ENCODE measurements at places on chromosomes 2 and 18. TPM values are rescaled to one million over a fixed set of nuclear protein-coding genes. Genes with fewer than 3 reads are reported as not detected.
A peak's percentile ranks its signal among the peaks of the same experiment; 100 is the strongest.

DNA sequence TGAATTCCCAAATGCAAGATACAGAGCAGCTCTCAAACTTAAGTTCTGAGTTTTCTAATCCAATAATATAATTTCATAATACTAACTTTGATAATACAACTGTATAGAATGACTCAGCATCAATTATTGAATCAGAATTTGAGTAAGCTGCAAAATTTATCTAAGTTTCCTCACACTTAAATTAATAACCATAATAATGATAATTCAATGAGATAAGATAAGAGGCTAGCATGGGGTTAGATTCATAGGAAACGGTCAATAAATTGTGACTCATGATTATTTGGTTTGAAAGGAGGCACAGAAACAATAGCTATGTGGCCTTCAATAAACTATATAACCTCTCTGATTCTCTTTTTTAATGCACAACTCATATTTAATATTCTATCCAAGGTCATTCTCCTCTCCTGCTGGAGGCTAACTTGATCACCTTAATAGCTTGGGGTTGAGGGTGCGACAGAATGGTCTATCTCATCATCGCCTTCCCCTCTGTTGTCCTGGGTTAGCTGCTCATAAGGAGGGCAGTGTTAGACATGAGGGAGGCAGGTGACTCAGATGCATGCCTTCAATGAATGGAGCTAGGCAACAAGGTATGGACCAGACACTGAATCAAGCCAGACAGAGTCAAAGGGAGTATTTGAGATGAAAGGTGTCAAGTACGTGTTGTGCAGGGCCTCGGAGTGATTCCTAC is 36.2 kb upstream of the BMP10 start:
- no peak for DNase-seq

GRCh38 chr2:70771446-70771845 is 3.4 kb upstream of the ADD2 start:
- no peak for DNase-seq

DNA sequence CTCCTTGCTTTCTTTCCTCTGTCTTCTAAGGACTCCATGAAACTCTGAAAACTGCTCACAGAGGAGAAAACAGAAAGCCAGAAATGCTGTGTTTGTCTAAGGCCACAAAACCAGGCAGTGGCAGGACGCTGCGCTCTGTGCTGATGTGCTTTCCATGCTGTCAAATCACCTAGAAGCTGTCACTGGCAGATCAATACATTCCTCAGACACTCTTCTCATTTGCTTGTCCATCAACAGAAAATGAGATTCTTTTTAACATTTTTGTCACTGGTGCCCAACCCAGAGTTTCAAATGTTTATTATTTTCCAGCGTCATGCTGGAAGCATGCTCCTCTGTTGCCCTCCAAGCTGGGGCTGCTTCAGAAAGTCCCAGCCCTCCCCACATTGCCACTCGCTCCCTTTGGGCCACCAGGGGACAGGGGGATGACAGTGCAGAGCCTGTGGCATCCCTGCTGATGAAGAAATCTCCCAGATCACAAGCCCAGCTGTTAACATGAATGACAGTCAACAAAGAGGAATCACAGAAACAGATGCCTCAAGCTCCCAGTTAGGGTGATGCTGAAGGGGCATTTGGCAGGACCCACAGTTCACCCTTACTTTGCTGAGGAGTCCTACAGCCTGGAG is 117.5 kb upstream of the MEIS1 start:
- no peak for DNase-seq

DNA sequence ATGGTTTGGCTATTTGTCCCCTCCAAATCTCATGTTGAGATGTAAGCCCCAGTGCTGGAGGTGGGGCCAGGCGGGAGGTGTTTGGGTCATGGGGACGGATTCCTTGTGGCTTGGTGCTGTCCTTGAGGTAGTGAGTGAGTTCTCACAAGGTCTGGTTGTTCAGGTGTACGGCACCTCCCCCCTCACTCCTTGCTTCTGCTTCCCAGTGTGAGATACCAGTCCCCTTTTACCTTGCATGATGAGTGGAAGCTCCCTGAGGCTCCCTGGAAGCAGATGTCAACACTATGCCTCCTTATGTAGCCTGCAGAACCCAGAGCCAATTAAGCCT is 232.6 kb downstream of the LDLRAD4 start:
- DNase-seq = no peak

DNA sequence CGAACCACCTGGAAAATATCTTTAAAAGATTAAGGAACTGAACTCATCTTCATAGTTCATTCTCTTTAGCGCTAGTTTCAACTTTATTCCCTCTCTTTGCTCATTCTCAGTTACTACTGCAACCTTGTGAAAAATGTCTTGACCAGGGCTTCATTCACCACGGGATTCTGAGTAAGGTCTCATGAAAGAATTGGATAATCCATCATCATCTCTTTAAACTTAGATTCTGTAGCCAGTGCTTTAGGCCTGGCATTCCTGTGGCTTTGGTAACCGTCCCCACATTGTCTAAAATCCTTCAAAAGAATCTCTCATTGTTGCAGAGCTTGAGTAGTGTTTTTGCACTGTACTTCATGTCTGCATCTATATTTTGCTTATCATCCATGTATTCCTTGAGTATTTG is 229.5 kb downstream of the ETAA1 start:
- DNase-seq = no peak

DNA sequence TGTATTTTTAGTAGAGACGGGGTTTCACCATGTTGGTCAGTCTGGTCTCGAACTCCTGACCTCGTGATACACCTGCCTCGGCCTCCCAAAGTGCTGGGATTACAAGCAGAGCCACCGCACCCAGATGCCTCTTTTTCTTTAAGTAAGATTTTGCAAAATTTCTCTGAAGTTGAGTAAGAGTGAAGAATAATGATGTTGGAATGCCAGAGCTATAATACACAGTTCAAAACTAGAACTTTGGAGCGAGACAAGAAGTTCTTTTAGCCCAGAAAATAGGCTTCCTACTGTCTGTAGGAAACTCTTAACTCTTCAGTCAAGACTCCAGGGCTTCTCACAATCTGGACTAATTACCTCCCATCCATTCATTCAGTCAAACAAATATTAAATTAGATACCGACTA is 51.4 kb downstream of the MARCHF4 start:
- DNase-seq = no peak

DNA sequence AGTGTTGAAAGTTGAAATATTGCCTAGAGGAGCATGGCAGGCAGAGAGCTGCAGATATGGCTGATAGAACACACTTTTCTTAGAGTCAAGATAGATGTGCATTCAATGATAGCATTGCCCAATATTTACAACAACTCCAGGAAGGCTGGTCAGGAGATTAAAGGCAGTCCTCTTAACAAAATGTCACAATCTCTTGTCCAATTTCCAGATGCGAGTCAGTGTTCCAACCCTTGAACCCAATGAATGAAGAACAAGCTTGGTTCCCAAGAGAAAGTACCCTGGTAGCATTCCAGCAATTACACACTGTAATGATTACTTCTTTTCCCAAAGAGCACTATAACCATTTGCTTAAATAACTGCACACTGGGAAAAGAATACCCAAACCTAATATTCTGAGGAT is 839.4 kb upstream of the VRK2 start:
- DNase-seq = no peak

GRCh38 chr2:181178130-181178529 is 197.7 kb downstream of the UBE2E3 start:
- DNase-seq = no peak

GRCh38 chr2:9808334-9809063 is 34.8 kb upstream of the TAF1B start:
- DNase-seq = peak; percentile 10

DNA sequence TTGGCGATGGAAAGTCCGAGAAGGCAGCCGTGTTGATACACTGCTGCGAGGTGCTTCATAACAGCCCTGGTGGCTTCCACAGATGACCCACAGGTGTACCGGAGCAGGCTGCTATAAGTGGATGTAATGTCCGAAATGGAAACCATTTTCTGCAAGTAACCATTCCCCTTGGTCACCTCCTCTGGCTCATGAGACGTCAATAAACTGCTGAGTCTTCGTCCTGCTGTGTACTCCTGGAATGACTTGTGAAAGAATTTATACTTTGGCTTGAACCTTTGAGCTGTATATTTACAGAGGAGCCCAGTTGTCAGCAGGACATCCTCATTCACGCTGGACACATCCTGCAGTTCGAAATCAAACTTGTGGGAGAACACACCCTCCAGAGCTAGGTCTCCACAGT is 14.4 kb downstream of the NLRC4 start:
- DNase-seq = no peak

- peak; percentile 11 for DNase-seq
Observed at GRCh38 chr2:95271381-95271971, 2.8 kb upstream of the PROM2 start.

DNA sequence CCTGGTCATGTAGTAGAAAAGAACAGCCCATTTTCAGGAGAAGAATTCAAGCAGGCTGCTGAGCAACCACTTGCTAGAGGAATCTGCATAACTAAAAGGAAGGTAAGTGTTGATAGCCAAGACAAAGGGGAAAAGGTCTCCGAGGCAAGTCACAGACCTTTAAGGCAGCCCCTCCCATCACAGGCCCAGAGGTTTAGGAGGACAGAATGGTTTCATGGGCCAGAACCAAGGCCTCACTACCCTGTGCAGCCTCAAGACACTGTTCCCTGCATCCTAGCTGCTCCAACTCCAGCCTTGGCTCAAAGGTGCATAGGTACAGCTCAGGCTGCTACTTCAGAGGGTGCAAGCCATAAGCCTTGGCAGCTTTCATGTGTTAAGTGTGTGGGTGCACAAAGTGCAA is 238.6 kb upstream of the CYP26B1 start:
- no peak for DNase-seq

DNA sequence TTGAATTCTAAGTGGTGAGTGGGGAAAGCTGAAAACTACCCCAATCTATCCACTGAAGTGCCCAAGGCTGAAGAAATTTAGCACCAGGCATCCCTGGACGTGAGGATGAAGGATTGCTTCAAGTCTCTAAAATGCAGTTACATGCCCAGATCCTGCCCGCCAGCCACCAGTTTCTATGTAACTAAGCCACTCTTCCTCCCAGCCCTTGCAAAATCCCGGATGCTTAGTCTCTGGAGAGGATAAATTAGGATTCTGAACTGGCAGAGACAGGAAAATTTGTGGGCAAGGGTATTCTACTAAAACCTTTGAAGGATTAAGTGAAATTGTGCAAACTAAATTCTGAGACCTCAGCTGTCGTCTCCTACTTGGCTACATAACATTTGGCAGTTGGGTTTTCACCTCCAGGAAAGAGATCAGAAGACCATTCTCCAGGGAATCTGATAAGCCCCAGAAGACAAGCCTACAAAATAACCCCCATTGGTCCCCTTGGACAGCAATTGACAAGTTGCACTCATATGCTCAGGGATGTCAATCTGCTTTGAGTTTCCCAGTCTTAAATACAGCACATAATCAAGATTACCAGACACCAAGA is 93.9 kb upstream of the CD226 start:
- no peak for DNase-seq

- DNase-seq = no peak
Observed at GRCh38 chr2:158529379-158530259, 72.9 kb downstream of the PKP4 start.

DNA sequence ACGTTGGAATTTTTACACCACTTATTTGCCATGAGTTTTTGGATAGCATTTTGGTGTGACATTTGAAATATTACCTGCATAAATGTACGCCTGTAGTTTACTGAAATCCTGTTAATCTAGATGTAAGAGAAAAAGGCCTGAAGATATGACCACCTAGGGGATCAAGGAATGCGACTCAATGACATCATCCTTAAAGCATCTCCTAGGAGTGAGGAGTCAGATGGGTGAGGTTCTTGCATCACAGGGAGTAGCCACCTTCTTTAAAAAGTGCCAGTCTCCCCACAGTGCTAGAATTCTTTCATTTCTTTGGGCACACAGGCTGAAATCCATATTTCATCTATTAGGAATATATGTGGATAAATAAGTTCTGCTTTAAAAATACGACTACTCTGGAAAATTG is 34.5 kb downstream of the ADCYAP1 start:
- no peak for DNase-seq

DNA sequence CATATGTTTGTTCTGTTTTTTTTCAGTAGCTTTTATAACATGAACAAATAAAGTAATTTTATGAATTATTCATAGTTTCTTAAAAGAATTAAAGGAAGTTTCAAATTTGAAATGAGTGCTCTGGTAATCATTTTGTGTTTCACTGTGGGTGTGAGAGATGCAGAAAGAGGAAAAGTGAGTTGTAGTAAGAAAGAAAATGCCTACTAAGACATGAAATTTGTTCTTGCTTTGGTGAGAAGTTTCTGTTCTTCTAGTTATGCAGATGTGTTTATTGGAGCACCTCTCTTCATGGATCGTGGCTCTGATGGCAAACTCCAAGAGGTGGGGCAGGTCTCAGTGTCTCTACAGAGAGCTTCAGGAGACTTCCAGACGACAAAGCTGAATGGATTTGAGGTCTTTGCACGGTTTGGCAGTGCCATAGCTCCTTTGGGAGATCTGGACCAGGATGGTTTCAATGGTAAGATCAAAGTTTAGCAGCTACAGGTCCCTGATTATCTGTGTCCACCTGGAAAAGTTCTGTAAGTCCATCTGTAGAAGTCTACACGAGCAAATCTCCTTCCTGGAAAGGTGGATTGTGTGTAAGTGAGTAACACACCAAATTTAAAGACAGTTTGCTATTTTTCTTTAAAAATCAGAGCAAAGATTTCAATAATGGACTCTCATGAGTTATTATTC is 51.4 kb downstream of the ITGAV start:
- DNase-seq = no peak

DNA sequence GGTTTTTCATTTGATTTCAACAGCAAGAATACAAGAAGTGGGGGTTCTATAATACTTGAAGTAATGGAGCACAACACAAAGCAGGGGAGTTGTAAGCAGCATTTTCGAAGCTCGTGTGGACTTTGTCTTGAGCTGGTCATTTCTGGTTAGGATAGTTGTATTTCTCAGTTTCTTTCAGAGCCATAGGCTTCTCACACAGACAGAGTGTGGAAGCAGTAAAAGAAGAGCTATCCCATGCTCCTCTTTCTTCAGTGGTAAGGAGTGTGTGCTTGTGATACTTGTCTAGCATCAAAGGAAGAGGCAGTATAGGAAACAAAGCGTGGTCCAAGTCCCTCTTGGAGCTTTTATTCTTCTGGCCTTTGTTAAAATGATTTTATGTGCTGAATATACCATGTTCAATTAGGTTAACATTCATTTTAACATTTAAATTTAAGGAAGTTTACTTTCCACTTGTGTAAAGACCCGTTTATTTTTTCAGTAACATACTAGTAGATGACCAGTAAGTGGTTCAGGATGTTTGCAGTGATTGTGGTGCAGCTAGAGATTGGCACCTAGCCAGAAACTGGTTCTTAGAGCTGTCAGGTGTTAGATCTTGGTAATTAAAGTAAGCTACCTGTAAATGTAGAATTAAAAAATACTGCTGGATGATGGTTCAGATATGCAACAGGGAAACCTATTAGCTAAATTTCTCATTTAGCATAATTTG is 14.6 kb downstream of the CCNYL1 start:
- no peak for DNase-seq

- no peak for DNase-seq
Observed at GRCh38 chr18:39825485-39826150, 2129.4 kb upstream of the PIK3C3 start.

Gene RFX8
- total RNA-seq = not detected

Gene ATP5MC3
- 135 TPM for total RNA-seq

Gene HOXD1
- total RNA-seq = 9.4 TPM

Gene GALNT13
- 2.7 TPM for total RNA-seq

Gene SETBP1
- total RNA-seq = 16.5 TPM

Gene RND3
- 52.7 TPM for total RNA-seq

Gene NEU2
- not detected for total RNA-seq

Gene TUBA3E
- total RNA-seq = not detected

Gene DSC3
- 0.83 TPM for total RNA-seq

Gene RAB12
- total RNA-seq = 21.4 TPM
